Stimulated activated CD4-positive, alpha-beta T cell treated with anti-CD3 and anti-CD28 coated beads, Interleukin-1b, Interleukin-23, amount 100 ng/mL, for 48 hours (primary cell): ENCODE measurements at places on chromosomes 12 and 14.

DNA sequence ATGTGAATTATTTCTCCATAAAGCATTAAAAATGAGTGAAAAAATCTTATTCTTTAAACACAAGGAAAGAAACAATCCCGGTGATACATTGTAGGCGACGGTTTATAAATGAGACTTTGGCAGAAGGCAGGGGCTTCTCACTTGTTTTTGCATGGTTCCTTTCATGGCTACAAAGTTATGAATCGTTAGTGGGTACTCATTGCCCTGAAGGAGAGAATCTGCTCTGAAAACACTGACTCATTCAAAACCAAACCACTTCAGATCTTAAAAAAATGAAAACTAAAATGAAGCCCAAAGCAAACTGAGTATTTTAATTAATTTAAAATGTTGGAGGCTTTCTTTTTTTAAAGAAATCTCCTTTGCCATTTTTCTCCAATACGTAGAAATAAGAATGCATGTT lies 41.4 kb upstream of the AMIGO2 start:
- no peak for DNase-seq

GRCh38 chr12:13386323-13387039 lies 190.0 kb downstream of the EMP1 start:
- no peak for DNase-seq

- no peak for DNase-seq
Observed at GRCh38 chr12:47032644-47033043, 46.8 kb upstream of the PCED1B start.

DNA sequence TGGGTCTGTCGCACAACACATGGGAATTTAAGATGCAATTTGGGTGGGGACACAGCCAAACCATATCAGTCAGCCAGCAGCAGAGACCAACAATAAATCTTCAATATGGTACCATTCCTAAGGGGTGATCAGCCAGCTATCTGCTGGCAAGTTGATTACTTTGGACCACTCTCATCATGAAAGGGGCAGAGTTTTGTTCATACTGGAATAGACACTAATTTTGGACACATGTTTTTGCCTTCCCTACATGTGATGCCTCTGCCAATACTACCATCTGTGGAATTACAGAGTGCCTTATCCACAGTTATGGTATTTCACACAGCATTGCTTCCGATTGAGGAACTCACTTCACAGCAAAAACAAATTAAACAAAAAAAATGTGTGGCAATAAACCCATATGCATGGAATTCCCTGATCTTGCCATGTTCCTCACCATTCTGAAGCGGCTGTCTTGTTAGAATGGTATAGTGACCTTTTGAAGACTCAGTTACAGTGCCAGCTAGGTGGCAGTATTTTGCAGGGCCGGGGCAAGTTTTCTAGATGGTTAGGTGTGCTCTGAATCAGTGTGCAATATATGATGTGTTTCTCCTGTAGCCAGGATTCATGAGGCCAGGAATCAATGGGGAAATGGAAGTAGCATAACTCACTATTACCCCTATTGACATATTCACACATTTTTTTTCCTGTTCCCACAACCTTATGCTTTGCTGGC lies 179.0 kb upstream of the IGF1 start:
- no peak for DNase-seq

- DNase-seq = no peak
Observed at GRCh38 chr14:70954068-70954467, 46.8 kb downstream of the PCNX1 start.

DNA sequence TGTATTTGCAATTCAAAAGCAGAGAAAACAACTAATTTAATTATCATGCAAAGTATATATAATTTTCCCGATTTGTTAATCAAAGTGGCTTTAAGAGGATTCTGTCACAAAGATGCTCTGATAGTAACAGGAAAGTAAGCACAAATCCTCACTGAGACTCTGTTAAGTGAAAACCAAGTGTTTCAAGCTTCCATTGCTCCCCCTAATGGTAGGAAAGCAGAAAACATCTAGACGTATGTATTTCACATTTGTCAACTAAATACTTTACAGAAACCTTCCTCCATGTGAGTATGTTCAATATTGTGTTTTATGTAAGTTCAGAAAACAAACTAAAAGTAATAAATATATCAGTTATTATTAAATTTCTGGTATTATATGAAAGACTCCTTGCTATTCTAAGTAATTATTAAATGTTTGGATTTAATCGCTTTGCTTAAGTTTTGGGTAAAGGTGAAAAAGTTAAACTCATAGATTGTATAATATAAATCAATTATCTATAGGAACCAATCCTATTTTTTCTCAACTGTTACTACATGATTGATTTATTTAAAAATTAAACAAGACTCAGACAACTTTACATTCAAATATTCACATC lies 1.5 kb upstream of the NTS start:
- no peak for DNase-seq

- DNase-seq = no peak
Observed at GRCh38 chr12:29533815-29534489, 36.5 kb upstream of the OVCH1 start.

- no peak for DNase-seq
Observed at GRCh38 chr12:64218597-64218996, 3.5 kb downstream of the KICS2 start.

- DNase-seq = no peak
Observed at GRCh38 chr12:12779529-12779928, 5.9 kb upstream of the APOLD1 start.

GRCh38 chr12:65659681-65660080 lies 164.6 kb upstream of the HMGA2 start:
- DNase-seq = no peak

- no peak for DNase-seq
Observed at GRCh38 chr12:113228394-113229028, 7.2 kb downstream of the TPCN1 start.
